B cell (primary cell): ENCODE measurements at places on chromosomes 3 and 15. TPM values are rescaled to one million over a fixed set of nuclear protein-coding genes. Genes with fewer than 3 reads are reported as not detected.

Gene FSTL1
- not detected in 2 replicates for total RNA-seq

Gene IL12A
- 4.3 and 6.1 TPM in 2 replicates for total RNA-seq

Gene ITPR1
- total RNA-seq = 332 and 357 TPM in 2 replicates

Gene MKRN2OS
- not detected in 2 replicates for total RNA-seq

Gene NUDT16
- total RNA-seq = 17.6 and 19.1 TPM in 2 replicates

Gene PTX3
- 0.36 and 0.37 TPM in 2 replicates for total RNA-seq

Gene CAPN3
- 41.7 and 44.2 TPM in 2 replicates for total RNA-seq

Gene ADAMTS9
- not detected in 2 replicates for total RNA-seq

Gene ROBO1
- 1.8 and 3.2 TPM in 2 replicates for total RNA-seq

Gene DZIP1L
- not detected in 2 replicates for total RNA-seq

Gene NLGN1
- not detected in 2 replicates for total RNA-seq

DNA sequence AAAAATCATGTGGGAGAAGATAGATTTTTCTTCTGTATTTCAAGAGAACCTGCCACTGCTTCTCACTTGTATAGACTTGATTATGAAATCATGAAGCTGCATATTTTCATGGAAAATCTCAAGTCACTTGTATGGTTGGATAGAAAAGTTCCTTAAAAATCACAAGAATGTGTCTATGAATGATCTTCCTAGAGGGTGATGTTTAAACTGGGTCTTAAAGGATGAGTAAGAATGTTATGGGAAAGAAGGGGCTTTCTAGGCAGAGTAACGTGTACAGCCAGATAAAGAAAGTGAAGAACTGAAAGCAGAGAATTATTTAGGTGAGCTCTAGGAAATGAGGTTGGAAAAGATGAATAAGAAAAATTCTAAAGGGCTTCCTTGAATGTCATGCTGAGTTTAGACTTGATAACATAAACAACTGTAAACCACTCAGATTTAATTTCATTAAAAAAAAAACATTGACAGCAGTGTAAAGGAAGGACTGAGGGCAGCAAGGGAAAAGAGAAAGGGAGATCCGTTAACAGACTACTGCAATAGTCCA, 5.0 kb downstream of the CD47 start:
- peak overlapping the region; percentile 97 for H3K27ac ChIP-seq
- peaks cover 74% of the 10 kb centered on the region for H3K4me1 ChIP-seq
- no peak for DNase-seq
- H3K27me3 ChIP-seq = no peaks in the 10 kb centered on the region
- no peak overlapping the region for H3K4me3 ChIP-seq
- peaks cover 9% of the 10 kb centered on the region for H3K36me3 ChIP-seq

- H3K36me3 ChIP-seq = no peaks in the 10 kb centered on the region
- H3K4me1 ChIP-seq = peaks cover 19% of the 10 kb centered on the region
- no peak for DNase-seq
- no peak overlapping the region for H3K27ac ChIP-seq
- no peaks in the 10 kb centered on the region for H3K27me3 ChIP-seq
- H3K4me3 ChIP-seq = no peak overlapping the region
Observed at GRCh38 chr15:57595011-57595866, 3.5 kb downstream of the MYZAP start.

DNA sequence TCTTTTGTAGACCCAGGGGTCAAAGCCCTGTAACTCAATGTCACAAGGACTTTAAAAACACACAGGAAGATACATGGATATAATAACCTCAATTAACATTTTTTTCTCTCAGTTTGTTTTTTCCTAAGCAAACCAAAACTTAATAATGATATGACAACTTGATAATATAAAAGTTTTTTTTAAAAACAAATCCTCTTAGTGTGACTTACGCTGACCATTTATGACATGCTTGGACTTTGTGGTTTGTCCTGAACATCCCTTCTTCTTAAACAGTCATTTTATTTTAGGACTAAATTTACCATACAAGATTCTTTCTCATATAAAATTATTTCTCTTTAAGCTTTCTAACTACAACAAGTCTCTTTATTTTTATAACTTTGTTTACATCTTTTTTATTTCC, 25.4 kb upstream of the FAM3D start:
- H3K4me1 ChIP-seq = no peaks in the 10 kb centered on the region
- no peaks in the 10 kb centered on the region for H3K36me3 ChIP-seq
- no peak overlapping the region for H3K4me3 ChIP-seq
- H3K27ac ChIP-seq = no peak overlapping the region
- DNase-seq = no peak

GRCh38 chr15:45126535-45127158, 3.0 kb downstream of the DUOXA1 start:
- no peak overlapping the region for H3K4me3 ChIP-seq
- H3K27ac ChIP-seq = no peak overlapping the region
- no peaks in the 10 kb centered on the region for H3K36me3 ChIP-seq
- DNase-seq = peak; percentile 70

DNA sequence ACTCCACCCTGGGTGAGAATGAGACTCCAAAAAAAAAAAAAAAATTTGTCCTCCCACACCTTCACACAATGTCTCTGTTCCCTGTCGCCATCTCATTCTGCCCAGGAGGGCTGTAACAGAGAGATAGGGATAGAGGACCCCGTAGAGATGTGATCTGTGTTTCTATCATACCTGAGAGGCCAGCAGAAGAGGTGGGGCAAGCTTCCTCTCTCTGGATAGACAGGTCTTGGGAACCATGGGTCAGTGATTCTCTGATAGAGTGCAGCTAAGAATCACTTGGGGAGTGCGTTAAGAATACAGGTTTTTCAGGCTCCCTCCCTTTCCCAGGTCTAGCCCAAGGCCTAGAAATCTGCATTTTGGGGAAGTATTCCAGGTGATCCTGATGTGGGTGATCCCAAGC, 8.3 kb downstream of the CA12 start:
- H3K36me3 ChIP-seq = no peaks in the 10 kb centered on the region
- H3K4me3 ChIP-seq = no peak overlapping the region
- no peaks in the 10 kb centered on the region for H3K4me1 ChIP-seq

- no peak for DNase-seq
- H3K4me1 ChIP-seq = peaks cover 16% of the 10 kb centered on the region
- H3K27me3 ChIP-seq = no peaks in the 10 kb centered on the region
- H3K36me3 ChIP-seq = no peaks in the 10 kb centered on the region
Observed at GRCh38 chr3:44342176-44342790, 3.7 kb downstream of the TCAIM start.

DNA sequence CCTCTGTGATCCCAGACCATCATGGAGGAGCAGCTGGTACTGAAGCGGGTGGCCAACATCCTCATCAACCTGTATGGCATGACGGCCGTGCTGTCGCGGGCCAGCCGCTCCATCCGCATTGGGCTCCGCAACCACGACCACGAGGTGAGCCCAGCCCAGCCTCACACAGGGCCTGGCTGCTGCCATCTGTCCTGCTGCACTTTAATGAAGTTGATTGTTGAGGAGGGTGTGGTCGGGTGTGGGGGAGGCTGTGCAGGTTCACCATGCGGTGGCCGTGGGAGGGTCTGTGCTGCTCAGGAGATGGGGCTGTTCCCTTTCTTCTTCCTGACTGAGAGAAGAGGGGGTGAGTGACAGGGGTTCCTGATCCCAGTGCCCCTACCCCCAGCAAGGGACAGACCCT, 30.6 kb downstream of the ACAD9 start:
- peaks cover 1% of the 10 kb centered on the region for H3K36me3 ChIP-seq
- H3K4me3 ChIP-seq = no peak overlapping the region
- H3K4me1 ChIP-seq = no peaks in the 10 kb centered on the region
- H3K27me3 ChIP-seq = no peaks in the 10 kb centered on the region
- DNase-seq = no peak
